Esophagus squamous epithelium (tissue), 5 donors: ENCODE measurements at places on chromosomes 11 and 22.

DNA sequence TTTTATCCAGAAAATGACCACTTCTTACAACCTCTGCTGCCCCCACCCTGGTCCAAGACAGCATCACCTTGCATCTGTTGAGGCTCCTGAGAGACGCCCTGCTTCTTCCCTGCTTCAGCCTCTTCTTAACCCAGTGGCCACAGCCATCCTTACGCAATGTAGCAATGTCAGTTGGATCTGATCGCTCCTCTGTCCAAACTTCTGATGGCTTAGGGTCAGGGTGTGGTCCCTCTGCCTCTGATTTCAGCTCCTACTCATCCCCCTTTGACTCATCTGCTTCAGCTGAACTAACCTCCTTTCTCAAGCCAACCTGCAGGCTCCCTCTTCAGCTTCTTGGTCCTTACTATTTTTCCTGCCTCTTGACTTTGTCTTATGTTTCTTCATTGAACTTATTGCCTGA, 280.8 kb downstream of the KIRREL3 start:
- DNase-seq = no peak

DNA sequence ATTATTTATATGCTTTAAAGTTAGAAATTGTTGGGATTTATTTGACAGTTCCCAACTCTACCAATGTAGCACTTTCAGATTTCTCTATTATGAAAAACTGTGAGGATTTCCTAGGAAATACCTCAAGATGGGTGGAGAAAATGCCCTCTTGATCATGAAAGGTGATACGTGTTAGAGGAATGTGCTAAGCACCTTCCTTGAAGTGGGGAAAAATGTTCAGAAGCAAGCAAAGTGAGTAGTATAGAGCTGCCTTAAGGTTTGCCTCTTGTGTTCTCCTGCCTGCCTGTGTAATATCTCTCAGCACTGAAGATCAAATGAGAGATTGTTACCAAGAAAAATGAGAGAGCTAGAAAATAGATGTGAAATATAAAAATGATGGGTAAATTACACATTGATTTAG, 58.2 kb downstream of the YAP1 start:
- DNase-seq = no peak

GRCh38 chr22:24576778-24577177, 16.1 kb downstream of the LRRC75B start:
- no peak for DNase-seq

- DNase-seq = no peak
Observed at GRCh38 chr22:17258015-17258787, 39.0 kb upstream of the ADA2 start.

DNA sequence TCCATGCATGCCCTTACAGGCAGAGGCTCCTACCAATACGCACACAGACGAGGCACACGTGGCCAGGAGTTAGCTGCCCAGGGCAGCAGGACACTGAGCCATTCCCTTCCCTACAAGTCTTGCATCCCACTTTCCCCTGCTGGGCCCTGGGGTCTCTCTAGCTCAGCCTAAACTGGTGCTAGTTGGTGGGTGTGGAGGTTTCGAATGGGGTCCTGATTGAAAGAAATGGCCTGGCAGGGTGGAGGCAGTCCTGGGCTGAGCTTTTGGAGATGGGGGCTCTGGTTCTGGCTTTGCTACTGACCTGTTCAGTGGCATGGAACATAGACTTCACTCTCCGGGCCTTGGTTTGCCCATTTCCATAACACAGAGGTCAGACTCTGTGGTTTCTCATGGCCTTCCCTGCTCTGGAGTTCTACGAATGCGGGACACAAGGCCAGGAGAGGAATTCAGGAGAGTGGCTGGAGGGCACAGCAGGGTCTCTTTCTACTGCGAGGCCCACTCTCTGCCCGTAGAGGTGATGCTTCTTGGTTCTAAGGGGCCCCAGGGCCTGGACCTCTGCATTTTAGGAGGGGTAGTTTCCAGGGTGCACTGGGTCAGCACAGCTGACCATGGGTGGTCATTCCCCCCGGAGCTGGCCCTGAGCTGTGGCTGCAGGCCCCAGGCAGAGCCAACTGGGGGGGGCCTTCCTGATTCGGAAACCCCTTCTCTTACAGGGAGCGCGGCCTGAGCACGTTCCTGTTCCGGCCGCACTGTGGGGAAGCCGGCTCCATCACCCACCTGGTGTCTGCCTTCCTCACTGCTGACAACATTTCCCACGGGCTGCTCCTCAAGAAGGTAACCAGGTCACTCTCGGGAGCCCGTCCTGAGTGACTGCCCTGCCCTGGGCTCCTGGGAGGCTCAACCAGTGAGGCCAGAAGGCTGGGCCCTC, 40.0 kb downstream of the RNF141 start:
- DNase-seq = no peak

- no peak for DNase-seq
Observed at GRCh38 chr11:13926981-13927380, 35.5 kb upstream of the SPON1 start.

DNA sequence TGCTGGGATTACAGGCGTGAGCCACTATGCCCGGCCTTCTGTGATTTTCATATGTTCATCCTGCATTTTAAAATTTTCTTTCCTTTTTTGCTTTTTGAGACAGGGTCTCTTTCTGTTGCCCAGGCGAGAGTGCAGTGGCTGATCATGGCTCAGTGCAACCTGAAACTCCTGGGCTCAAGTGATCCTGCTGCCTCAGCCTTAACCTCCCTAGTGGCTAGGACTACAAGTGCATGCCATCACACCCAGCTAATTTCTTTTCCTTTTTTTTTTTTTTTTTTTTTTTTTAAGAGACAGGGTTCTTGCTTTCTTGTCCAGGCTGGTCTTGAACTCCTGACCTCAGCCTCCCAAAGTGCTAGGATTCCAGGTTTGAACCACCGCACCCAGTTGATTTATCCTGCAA, 54.1 kb upstream of the WT1 start:
- no peak for DNase-seq

DNA sequence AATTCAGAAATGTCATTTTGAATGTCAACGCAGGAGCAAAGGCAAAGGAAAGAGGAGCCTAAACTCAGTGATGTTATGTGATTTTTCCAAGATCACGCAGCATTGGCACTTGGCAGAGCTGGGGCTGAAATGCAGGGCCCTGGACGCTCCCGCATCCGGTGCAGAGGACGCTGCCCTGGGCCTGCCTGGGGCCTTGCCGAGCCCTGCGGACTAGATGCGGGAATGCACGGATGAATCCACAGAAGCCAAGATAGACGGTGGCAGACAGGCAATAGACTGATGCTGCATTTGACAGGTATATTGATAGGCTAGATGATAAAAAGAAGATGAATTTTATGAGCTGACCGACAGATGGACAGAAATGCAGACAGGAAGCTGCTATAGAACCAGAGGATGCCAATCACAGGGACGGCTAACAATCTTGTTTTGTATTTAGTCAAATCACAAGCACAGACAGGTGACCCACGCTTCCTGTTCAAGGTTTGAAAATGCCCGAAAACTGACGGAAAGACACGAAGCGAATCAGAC, 696 bp upstream of the MARK2 start:
- DNase-seq = no peak

- no peak for DNase-seq
Observed at GRCh38 chr22:45863981-45864751, 112.8 kb downstream of the WNT7B start.

GRCh38 chr11:9615031-9615451, 41.6 kb downstream of the WEE1 start:
- DNase-seq = no peak
